ENCODE measurements at places on chromosomes 16 and 17.

DNA sequence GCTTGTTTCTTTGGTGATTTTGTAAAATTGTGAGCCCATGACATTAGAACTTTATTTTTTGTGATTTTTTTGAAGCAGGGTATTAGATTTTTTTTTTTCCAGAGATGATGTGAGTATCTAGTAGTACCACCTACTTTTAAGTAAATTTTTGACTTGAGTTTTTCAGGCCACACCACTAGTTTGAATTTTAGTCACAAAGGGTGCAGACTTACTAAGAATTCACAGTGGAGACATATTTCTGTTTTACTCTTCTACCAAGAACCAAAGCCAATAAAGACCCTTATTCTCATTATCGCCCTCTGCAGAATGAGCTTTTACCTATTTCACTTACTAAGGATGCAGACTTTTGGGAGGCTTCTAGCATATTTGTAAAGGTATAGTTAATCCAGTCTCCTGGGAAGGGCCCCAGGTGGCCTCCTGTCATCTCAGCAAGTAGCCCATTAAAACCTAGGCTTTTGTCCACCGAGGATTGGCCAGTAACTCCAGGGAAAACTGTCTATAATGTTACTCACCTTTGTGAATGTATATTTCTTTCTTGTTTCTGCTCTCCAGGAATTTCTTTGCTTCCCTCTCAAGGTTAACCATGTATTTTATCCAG lies 30.6 kb downstream of the NLK start:
- no peak for DNase-seq

- no peak for DNase-seq
These were observed 164.6 kb downstream of the CPPED1 start for GRCh38 chr16:12639044-12639443.

- DNase-seq, result no peak
These were observed 5.0 kb downstream of the NFE2L1 start for GRCh38 chr17:48052956-48053757.

DNA sequence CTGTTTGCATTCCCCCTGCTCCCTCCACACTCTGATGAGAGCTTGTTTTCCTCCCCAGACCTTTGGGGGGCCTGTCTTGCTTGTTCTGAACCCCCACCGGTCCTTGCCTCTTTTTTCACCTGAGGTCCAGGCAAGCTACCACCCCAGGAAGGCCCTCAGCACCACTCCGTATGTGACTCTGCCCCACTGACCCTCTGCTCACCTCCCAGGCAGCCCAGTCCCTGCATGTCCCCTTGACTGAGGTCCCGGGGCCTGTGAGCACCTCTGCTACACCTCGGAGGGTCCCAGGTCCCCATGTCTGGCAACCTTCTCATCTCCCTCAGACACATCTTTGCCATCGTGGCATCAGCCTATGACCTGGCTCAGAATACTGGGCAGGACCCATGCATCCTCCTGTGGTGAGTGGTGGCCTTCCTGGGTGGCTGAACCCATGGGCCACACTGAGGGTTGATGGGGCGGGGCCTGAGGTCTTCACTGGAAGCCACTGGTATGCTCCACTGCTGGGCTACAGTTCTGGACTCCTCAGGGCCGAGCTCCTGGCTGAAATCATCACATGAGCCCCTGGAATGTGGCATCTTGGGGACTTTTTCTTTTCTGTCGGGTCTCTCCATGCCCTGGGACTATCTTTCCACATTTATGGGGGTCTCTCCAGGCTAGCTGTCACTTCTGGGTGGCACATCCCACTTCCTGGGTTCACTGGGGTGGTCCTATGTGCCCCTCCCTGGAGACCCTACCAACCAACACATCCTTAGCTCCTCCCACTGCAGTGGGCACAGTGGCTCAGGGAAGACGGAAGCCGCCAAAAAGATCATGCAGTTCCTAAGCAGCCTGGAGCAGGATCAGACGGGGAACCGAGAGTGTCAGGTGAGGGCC lies 3.5 kb downstream of the MYO15B start:
- DNase-seq, result no peak

DNA sequence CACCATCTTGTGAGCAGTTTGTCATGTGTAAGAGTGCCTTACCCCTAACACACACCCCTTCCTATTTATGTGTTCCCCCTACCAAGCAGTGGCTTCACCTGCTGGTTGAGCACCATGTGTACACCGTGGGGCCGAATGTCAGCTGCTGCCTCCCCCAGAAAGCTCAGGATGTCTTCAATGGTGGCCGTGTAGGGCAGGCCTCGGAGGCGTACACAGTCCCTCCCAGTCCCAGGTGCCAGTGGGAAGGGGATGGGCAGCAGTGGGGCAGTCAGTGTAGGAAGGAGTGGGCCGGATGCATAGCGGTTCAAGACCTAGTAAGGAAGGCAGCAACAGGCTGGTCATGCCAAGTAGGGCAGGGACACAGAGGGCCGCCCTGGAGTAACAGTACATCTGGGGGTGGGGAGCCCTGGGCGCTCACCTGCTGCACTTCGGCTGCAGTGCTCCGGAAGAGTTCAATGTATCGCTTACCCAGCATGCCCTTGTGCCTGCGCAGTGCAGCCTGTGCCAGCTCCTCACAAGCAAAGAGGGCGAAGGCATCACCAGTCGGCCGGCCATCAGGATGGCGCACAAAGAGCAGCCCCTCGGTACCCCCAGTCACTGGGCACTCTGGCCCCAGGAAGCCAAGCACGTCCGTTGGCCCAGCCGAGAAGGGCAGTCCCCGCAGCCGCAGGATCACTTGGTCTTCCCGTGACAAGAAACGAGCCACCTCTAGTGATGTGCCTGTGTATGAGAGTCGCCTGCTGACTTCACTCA lies 4.4 kb downstream of the ESRP2 start:
- DNase-seq, result no peak

DNA sequence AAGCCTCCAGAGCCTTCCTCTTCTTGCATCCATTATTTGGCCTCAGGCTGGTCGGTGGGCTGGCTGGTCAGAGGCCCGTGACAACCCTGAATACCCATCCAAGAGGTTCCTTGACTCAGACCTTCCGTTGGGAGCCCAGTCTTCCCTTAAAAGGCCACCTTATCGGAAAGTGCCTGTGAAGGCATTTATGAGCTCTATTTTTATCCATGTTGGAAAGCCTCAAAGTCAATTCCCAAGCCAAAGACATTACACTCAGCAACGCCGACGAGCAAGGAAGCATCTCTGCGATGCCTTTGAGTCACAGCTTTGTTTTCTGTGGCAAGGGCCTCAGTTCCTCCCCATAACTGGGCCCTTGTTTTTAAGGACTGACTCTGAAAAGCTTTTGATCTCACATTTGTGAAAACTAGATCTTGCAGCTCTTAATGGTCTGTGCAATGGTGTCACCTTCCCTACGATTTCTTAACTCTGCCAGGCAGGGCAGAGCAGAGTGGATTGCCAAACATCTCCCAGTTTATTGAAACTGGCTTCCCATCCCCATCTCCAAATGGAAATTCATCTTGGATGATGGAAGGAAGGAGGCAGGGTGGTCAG lies 13.3 kb upstream of the SPOP start:
- no peak for DNase-seq

DNA sequence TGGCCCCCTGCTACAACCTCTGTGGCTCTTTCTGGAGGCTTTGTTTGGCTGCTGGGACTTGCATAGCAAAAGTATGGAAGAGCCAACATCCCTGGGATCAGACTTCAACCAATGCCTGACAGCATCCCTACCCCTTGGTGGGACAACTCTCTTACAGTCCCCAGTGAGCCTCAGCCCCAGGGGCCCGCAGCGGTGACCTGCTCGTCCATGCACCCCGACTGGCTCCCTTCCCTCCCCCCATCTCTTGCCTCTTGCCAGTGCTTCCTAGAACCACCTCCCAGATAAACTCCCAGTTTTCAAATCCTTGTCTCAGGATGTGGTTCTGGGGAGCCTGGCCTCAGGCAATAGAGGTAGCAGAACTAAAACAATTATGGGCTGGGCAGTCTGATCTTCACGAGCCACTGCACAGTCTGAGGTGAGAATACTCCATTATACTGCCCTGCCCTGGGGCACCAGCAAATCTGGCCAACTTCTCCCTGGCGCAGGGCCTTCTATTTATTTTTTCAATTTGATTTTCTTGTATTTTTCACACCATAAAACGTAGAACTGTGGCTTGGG lies 86.6 kb upstream of the BRD7 start:
- no peak for DNase-seq

GRCh38 chr16:76854234-76854633 lies 336.8 kb upstream of the MON1B start:
- no peak for DNase-seq

GRCh38 chr16:60274431-60275019 lies 1540.4 kb upstream of the GOT2 start:
- DNase-seq, result no peak

DNA sequence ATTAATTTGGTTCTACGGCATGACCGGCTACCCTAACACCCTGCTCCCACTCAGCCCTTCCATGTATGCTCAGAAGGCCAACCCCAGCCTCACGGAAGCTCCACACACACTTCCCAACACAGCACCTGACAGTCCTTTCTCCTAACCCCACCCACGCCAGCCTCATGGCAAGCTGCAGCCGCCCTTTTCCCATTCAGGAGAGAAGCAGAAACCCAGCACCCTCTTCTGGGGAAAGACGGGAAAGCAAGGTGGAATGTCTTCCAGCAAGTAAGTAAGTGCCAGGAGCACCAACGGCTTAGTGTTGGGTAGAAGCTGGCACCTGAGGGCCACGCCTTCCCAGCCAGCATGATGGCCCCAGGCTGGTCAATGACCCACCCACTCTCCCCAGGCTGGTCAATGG lies 32.1 kb downstream of the ABR start:
- DNase-seq, result no peak
